ENCODE measurements at places on chromosomes 6 and 20. TPM values are rescaled to one million over a fixed set of nuclear protein-coding genes. Genes with fewer than 3 reads are reported as not detected.

Gene PRKN
- 0.07 TPM for total RNA-seq

Gene ATAT1
- 0.16 TPM for total RNA-seq

Gene RIPOR3
- not detected for total RNA-seq

Gene MROH8
- total RNA-seq: not detected

Gene IDH3B
- 122 TPM for total RNA-seq

Gene PI16
- total RNA-seq: not detected

Gene TFAP2C
- 1.6 TPM for total RNA-seq

Gene DUSP15
- 1.9 TPM for total RNA-seq

Gene VSX1
- total RNA-seq: not detected

Gene HMGCLL1
- total RNA-seq: not detected

Gene ADAM33
- 7.3 TPM for total RNA-seq

Gene SASH1
- 39.1 TPM for total RNA-seq

Gene DNAJC5
- total RNA-seq: 69.3 TPM

Gene COL21A1
- total RNA-seq: not detected

Gene SAPCD1
- total RNA-seq: 2.5 TPM

Gene LKAAEAR1
- total RNA-seq: 5.0 TPM

Gene ENPP5
- not detected for total RNA-seq

Gene BHLHE23
- total RNA-seq: not detected

Gene BIRC7
- not detected for total RNA-seq

Gene IPCEF1
- total RNA-seq: not detected

Gene PRSS35
- 1.2 TPM for total RNA-seq

Gene BCAS1
- total RNA-seq: not detected

Gene LRRC1
- 0.72 TPM for total RNA-seq

Gene EFCAB8
- not detected for total RNA-seq

Gene EPPIN
- not detected for total RNA-seq

Gene XKR7
- total RNA-seq: not detected

Gene INSM1
- total RNA-seq: not detected

Gene TMEM170B
- total RNA-seq: 6.9 TPM

Gene SLC22A1
- total RNA-seq: not detected

Gene IL17A
- total RNA-seq: not detected

Gene PAQR8
- 3.2 TPM for total RNA-seq

Gene PDE7B
- total RNA-seq: 1.8 TPM

Gene HRH3
- total RNA-seq: not detected

Gene CEP162
- 4.2 TPM for total RNA-seq

Gene NKX2-4
- not detected for total RNA-seq

Gene CALHM6
- total RNA-seq: 1.7 TPM

Gene SLC35B3
- 5.2 TPM for total RNA-seq

Gene PLN
- total RNA-seq: not detected

Gene RNF39
- total RNA-seq: not detected

Gene RAET1G
- total RNA-seq: 3.2 TPM

Gene DZANK1
- total RNA-seq: 0.40 TPM

Gene HLA-A
- total RNA-seq: 315 TPM

Gene MAS1
- total RNA-seq: not detected

Gene GABRR1
- total RNA-seq: not detected

Gene ABHD16A
- 19.4 TPM for total RNA-seq

Gene CFAP206
- total RNA-seq: not detected

Gene RIMS4
- 2.9 TPM for total RNA-seq

Gene TNF
- total RNA-seq: not detected

Gene PABPC1L
- 10.0 TPM for total RNA-seq

Gene HLA-DPB1
- 9.2 TPM for total RNA-seq

Gene PEX7
- total RNA-seq: 1.4 TPM
